Myometrial cell (primary cell): ENCODE measurements at places on chromosomes 3 and 15. TPM values are rescaled to one million over a fixed set of nuclear protein-coding genes. Genes with fewer than 3 reads are reported as not detected.

FBXO45 gene
- total RNA-seq: 6.4 and 8.4 TPM in 2 replicates

CCK gene
- not detected in 2 replicates for total RNA-seq

C2CD4B gene
- total RNA-seq: not detected in 2 replicates

AADACL2 gene
- total RNA-seq: not detected in 2 replicates

RASL12 gene
- 12.1 and 12.8 TPM in 2 replicates for total RNA-seq

P3H2 gene
- 19.3 and 21.3 TPM in 2 replicates for total RNA-seq

LTK gene
- 0.29 and 1.2 TPM in 2 replicates for total RNA-seq

ZNF774 gene
- total RNA-seq: 0.18 and 0.29 TPM in 2 replicates

WNT5A gene
- total RNA-seq: 46.1 and 47.7 TPM in 2 replicates

PAK6 gene
- not detected in 2 replicates for total RNA-seq

GOLGA8S gene
- total RNA-seq: not detected in 2 replicates

IMPG2 gene
- total RNA-seq: under 0.01 and 0.18 TPM in 2 replicates

DCLK3 gene
- total RNA-seq: not detected in 2 replicates

GOLGA6L4 gene
- 0.29 and 0.35 TPM in 2 replicates for total RNA-seq

IQCF5 gene
- not detected in 2 replicates for total RNA-seq

ARGFX gene
- total RNA-seq: not detected in 2 replicates

POLR2H gene
- 65.7 and 76.4 TPM in 2 replicates for total RNA-seq

SNTN gene
- total RNA-seq: not detected in 2 replicates

TNNC1 gene
- not detected in 2 replicates for total RNA-seq

LEKR1 gene
- total RNA-seq: 0.18 and 0.58 TPM in 2 replicates

GOLGA6B gene
- not detected in 2 replicates for total RNA-seq

LRRC31 gene
- total RNA-seq: not detected in 2 replicates

SYNM gene
- 0.29 and 1.1 TPM in 2 replicates for total RNA-seq

CPN2 gene
- total RNA-seq: not detected in 2 replicates

MRPS22 gene
- 84.5 and 93.4 TPM in 2 replicates for total RNA-seq

DOCK3 gene
- total RNA-seq: under 0.01 TPM in 1 of 2 replicates, not detected in the other

CRYBG3 gene
- 5.8 and 9.7 TPM in 2 replicates for total RNA-seq

SELENOT gene
- total RNA-seq: 169 and 240 TPM in 2 replicates

ASB7 gene
- 7.8 and 9.8 TPM in 2 replicates for total RNA-seq

ZNF619 gene
- total RNA-seq: 2.0 and 4.8 TPM in 2 replicates

USP50 gene
- total RNA-seq: not detected in 2 replicates

RRP9 gene
- total RNA-seq: 25.5 and 30.0 TPM in 2 replicates

ST8SIA2 gene
- total RNA-seq: not detected in 2 replicates

GOLGA6L1 gene
- not detected in 2 replicates for total RNA-seq

SUCLG2 gene
- 83.0 and 88.8 TPM in 2 replicates for total RNA-seq

FEZF2 gene
- total RNA-seq: not detected in 2 replicates

ACSBG1 gene
- total RNA-seq: 0.58 TPM in 1 of 2 replicates, not detected in the other

NPHP3 gene
- total RNA-seq: 16.4 and 22.2 TPM in 2 replicates

CFAP100 gene
- total RNA-seq: not detected in 2 replicates

ACTC1 gene
- total RNA-seq: not detected in 2 replicates

FGD5 gene
- not detected in 2 replicates for total RNA-seq
